NCI-H774 (cell line): ENCODE measurements at places on chromosomes 1 and 21.

DNA sequence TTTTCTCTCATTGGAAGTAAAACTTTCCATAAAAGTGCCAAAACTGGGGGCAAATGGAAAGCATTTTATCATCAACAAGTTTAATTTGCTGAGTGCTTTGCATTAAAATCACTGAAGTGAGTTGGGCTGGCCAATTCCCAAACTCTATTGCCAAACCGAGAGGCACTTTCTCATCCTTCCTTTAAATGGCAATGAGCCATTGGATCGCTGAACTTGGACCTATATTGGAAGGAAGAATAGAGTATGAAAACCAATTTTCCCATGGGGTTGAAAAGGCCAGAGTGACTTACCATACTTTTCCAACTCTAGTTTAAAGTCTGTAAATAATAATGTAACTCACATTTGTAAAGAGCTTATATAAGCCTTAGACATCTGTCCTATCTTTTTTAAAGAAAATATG is 189.1 kb upstream of the C1orf87 start:
- DNase-seq = no peak

- DNase-seq = no peak
Observed at GRCh38 chr1:59062743-59063142, 234.2 kb upstream of the FGGY start.

DNA sequence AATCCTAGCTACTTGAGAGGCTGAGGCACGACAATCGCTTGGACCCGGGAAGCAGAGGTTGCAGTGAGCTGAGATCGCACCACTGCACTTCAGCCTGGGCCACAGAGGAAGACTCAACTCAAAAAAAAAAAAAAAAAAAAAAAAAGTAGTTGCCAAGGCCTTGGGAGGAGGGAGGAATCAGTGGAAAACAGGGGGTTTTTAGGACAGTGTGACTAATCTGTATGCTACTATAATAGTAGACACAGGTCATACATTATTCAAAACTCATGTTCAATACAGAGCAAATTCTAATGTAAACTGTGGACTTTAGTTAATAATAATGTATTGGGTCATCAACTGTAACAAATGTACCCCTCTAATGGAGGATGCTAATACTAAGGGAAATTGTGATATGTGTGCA is 51.7 kb upstream of the CTPS1 start:
- DNase-seq = no peak

- DNase-seq = no peak
Observed at GRCh38 chr1:19825298-19825697, 10.2 kb upstream of the RNF186 start.

DNA sequence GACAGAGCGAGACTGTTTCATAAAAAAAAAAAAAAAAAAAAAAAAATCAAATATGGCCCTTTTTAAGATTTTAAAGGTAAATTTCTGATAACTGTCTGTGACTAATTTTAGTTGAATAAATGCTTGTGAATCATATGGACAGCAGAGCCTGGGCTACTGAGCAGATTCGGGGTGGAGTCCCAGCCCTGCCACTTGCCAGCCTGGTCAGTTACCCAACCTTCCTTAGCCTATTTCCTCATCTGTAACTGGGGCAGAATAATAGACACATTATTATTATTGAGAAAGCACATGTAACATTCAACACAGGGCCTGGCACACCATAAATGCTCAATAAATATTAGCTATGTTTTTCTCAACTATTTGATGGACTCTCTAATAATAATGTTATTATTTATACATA is 11.2 kb upstream of the H3-3A start:
- no peak for DNase-seq
